ENCODE measurements at places on chromosomes 3 and 15. TPM values are rescaled to one million over a fixed set of nuclear protein-coding genes. Genes with fewer than 3 reads are reported as not detected.

Gene GP9
- total RNA-seq: not detected

Gene ITIH1
- not detected for total RNA-seq

Gene SPINK8
- total RNA-seq: not detected

Gene IL5RA
- total RNA-seq: not detected

Gene RNF13
- total RNA-seq: 60.5 TPM

Gene HCN4
- not detected for total RNA-seq

Gene CLRN1
- total RNA-seq: not detected

Gene GABRG3
- total RNA-seq: not detected

Gene ZNF385D
- 0.75 TPM for total RNA-seq

Gene MKRN2OS
- not detected for total RNA-seq

Gene DYNLT2B
- 7.9 TPM for total RNA-seq

Gene CCDC191
- 1.2 TPM for total RNA-seq

Measured in uterine smooth muscle cell (primary cell).